ENCODE measurements at places on chromosomes 4 and X.
A peak's percentile ranks its signal among the peaks of the same experiment; 100 is the strongest.

GRCh38 chrX:39152106-39152649 is 350.9 kb downstream of the MID1IP1 start:
- DNase-seq = no peak

DNA sequence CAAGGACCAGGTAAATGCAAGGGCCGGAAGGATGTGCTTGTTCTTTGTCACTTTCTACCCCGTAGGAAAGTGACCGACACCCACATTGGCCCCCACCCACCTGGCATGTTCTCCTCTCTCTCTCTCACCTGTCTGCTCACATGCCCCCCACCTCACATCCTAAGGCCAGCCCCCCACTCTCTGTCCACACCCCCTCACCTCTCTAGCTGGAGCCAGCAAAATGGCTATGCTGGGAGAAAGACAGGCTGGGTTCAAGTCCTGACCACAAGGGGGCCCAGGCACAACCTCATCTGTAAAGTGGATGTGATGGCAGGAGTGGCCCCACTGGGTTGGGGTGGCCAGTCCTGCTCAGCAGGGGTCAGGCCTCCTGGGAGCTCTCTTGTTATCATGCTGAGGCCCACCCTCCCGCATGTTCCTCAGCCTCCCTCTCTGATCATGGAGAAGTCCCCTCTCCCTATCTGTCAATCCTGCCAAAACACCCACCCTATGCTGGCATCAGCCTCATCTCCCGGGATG is 1.7 kb upstream of the PPP2R2C start:
- DNase-seq = no peak

- peak; percentile 79 for DNase-seq
Observed at GRCh38 chr4:82429728-82430192, 502 bp downstream of the HNRNPDL start.

DNA sequence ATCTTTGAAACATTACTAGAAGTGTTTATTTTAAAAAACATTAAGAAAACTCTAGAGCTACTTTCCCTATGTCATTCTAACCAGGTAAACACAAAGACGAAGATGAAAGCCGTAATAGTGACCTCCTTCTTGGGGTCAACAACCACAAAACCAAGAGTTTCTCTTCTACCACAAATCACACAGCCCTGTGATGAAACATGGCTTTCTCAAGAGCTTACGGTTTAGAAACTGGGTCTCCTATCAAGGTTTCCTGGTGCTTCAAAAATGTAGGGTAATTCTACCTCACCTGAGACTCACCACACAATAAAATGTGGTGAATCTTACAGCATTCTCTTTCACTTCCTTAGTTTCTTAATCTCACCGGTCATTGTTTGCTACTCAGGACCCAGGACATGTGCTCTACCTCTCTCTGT is 50.9 kb downstream of the CORIN start:
- DNase-seq = no peak

GRCh38 chr4:48908687-48909086 is 2.1 kb upstream of the OCIAD2 start:
- no peak for DNase-seq

- peak; percentile 9 for DNase-seq
Observed at GRCh38 chrX:10190367-10190766, 33.6 kb downstream of the CLCN4 start.

DNA sequence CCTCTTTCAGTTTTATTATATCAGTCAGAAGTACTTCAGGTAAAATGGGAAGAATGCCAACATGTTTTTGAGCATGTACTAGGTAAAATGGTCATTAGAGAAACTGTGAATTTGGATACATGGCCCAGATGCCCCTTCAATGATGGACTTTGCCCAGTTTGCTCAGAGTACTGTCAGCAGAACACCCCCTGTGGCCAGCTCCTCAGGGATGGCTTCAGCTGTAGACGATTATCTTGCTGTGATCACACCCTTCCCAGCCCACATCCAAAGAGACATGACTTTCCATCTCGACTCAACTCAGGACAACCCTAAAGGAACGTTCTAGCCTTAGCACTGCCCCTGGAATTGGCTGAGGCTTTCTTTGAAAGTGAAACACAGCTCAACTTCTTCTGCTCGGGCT is 439.1 kb downstream of the PACRGL start:
- no peak for DNase-seq

DNA sequence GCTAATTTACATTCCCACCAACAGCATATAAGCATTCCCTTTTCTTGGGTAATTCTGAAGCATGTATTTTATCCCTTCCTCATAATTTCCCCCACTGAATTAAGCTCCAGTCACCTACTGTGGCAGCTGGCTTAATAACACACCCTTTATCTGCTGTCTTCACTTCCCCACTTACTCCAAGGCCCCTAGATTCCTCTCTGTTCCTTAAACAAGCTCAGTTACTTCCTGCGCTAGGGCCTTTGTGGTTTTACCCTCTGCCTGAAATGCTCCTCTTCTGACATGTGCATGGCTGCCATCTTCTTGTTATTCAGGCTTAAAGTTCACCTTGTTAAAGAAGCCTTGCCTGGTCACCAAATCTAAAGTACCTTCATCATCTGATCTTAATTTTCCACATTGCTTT is 47.2 kb upstream of the RPS6KA3 start:
- DNase-seq = no peak

Measured in CD4-positive, alpha-beta T cell treated with Interleukin-17A for 1 hour (primary cell).